Endothelial cell of coronary artery (primary cell): ENCODE measurements at places on chromosomes 3 and 15. TPM values are rescaled to one million over a fixed set of nuclear protein-coding genes. Genes with fewer than 3 reads are reported as not detected.

Gene TTLL13
- total RNA-seq: under 0.01 TPM in 1 of 2 replicates, not detected in the other

Gene STRIT1
- not detected in 2 replicates for total RNA-seq

Gene SOX14
- total RNA-seq: not detected in 2 replicates

Gene LYZL4
- 0.18 TPM in 1 of 2 replicates, not detected in the other for total RNA-seq

Gene FGF7
- 0.18 and 0.28 TPM in 2 replicates for total RNA-seq

Gene LRRIQ4
- not detected in 2 replicates for total RNA-seq

Gene GOLGA6L2
- not detected in 2 replicates for total RNA-seq

Gene HEG1
- 24.5 and 96.1 TPM in 2 replicates for total RNA-seq

Gene FETUB
- total RNA-seq: not detected in 2 replicates

Gene ITGB5
- total RNA-seq: 122 and 281 TPM in 2 replicates

Gene MGLL
- 40.6 and 51.6 TPM in 2 replicates for total RNA-seq

Gene CAMKV
- total RNA-seq: 0.18 TPM in 1 of 2 replicates, not detected in the other

Gene CAMK2N2
- 0.19 TPM in 1 of 2 replicates, not detected in the other for total RNA-seq

Gene KCNMB2
- total RNA-seq: not detected in 2 replicates

Gene CISH
- total RNA-seq: 0.19 and 0.27 TPM in 2 replicates
